G401 (cell line): ENCODE measurements at places on chromosomes 1 and 21. TPM values are rescaled to one million over a fixed set of nuclear protein-coding genes. Genes with fewer than 3 reads are reported as not detected.
A peak's percentile ranks its signal among the peaks of the same experiment; 100 is the strongest.

BSND gene
- total RNA-seq, result not detected in 2 replicates

DNA sequence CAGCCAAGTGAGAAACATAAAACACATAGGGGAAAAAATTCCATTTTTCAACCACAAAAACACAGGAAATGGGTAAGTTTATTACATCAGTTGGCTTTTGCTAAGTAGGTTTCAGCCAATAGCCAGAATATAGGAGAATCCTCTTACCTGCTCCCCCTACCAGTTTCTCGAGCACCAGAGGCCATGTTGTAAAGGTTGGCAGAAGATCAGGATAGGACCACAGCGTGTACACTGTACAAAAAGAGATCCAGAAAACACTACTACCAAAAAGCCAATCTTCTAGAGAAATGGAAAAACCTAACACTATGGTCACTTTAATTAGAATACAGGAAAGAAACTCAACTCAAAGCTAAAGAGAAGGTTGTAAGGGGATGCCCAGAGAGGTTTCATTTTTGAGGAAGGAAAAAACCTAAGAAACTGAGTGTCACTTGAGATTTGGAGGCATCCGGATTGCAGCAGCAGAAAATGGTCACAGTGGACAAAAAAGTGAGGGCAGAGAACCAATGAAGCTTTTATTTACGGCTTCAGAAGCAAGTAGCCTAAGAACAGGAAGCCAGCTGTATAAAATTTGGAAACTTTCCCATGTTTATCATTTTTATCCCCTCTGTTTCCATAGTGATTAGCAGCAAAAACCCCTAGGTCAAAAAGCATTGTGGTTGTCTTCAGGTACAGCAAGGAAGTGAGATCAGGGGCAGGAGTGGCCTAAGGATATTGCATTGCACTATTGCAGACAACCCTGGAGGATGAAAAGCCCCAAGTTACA is 2.9 kb downstream of the EIF2D start:
- no peak for DNase-seq

- DNase-seq, result no peak
These were observed 89.9 kb downstream of the CD247 start for GRCh38 chr1:167428395-167428794.

DNA sequence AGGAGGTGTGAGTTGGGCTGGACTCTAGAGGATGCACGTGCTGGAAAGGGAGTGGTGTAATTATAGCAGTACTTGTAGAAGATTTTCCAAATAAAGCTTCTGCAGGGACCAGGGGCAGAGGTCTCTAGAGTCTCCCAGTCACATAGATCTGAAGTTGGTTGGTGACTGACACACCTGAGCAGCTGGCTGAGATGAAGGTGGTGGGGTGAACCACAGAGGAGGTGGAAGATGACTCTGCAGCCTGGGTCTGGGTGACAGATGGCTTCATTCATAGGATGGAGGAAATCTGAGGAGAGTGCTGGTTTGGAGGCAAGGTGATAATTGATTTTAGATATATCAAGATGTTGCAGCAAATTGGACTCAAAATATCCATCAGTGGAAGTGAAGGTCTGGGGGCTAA is 178.9 kb upstream of the IVNS1ABP start:
- no peak for DNase-seq

DNA sequence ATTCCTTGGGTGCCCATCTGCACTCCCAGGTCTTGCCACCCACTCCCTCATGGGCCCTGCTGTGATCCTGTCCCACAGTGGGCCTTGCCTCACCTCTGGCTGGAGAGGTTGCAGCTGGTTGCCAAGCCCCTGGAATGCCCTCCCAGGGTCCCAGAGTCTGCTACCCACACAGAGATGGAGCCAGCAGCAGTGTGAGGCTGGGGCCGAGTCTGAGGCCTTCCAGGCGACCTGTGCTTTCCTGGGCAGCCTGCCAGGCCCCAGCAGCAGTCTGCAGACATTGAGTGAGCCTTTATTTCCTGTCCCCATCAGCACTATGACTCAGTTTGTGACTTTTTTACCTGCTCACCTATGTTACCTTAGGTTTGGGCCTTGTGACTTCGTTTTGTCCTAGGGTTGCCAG is 25.0 kb upstream of the TSPAN2 start:
- DNase-seq, result no peak

RNASEL gene
- not detected in 2 replicates for total RNA-seq

IGSF3 gene
- total RNA-seq, result 7.2 and 8.5 TPM in 2 replicates

- no peak for DNase-seq
These were observed 980.9 kb downstream of the BRINP3 start for GRCh38 chr1:189496768-189497167.

GRCh38 chr1:85316321-85316720 is 39.9 kb upstream of the BCL10 start:
- peak; percentile 18 for DNase-seq

DNA sequence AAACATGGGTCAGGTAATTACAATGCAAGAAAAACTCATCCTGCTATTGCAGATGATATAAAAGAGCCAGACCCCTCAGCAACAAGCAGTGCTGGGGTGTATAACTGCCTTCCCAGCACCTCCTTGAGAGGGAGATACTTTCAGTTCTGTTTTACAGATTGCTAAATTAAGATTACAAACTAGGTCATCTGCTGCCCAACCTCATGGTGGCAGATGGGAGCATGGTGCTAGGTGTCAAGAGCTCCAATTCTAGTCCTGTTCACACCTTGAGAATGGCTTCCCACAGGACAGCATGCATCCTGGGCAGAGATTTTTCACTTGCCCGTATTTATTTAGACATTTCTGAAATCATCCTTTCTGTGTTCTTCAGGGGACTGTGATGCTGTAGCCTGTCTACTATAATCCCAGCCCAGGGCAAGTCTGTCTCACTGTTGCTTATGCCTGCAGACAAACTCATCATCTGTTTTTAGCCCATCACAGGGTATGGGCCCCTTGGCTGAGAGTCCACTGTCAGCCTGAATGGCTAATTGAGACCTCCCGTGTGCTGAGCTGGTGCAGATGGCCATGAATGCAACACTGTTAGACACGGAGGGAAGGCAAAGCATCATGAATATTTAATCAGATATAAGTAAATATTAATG is 40.2 kb upstream of the PBX1 start:
- DNase-seq, result no peak

DNA sequence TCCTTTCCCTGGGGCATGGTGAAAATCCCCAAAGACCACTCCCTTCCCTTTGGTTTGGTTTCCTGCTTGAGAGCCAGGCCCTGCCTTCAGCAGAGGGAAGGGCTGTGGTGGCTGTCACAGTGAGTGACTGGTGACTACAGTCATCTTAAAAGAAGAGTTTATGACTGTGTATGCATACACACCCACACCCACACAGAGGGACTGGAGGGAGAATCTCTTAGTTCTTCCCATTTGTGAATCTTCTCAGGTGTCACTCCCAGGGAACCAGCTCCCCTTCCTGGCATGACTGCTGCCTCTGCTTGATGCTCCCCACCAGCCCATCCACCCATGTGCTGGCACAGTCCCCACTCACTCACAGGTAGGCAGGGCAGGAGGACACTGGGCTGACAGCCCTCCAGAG is 3.9 kb upstream of the KCNA2 start:
- DNase-seq, result no peak
